ENCODE measurements at places on chromosomes 6 and 20.
A peak's percentile ranks its signal among the peaks of the same experiment; 100 is the strongest.

DNA sequence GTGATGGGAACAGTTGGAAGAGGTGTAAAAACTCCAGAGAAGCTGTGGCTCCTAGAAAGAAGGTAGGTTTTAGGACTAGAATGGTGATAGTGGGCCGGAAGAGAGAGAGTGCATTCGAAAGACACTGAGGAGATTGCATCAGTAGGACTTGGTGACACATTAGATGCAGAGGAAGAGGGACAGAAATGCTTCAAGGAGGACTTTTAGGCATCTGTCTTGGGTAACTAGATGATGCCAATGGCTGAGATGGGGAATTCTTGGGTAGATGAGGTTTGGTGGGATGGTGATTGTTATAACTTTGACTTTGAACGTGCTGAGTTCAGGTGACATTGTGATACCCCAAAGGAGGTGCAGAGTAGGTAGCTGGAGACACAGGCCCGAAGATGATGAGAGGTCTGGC is 196.5 kb downstream of the GMPR start:
- DNase-seq = no peak
- no peaks in the 10 kb centered on the region for H3K36me3 ChIP-seq
- H3K27me3 ChIP-seq = no peaks in the 10 kb centered on the region
- H3K4me3 ChIP-seq = no peak overlapping the region
- no peak overlapping the region for H3K27ac ChIP-seq

DNA sequence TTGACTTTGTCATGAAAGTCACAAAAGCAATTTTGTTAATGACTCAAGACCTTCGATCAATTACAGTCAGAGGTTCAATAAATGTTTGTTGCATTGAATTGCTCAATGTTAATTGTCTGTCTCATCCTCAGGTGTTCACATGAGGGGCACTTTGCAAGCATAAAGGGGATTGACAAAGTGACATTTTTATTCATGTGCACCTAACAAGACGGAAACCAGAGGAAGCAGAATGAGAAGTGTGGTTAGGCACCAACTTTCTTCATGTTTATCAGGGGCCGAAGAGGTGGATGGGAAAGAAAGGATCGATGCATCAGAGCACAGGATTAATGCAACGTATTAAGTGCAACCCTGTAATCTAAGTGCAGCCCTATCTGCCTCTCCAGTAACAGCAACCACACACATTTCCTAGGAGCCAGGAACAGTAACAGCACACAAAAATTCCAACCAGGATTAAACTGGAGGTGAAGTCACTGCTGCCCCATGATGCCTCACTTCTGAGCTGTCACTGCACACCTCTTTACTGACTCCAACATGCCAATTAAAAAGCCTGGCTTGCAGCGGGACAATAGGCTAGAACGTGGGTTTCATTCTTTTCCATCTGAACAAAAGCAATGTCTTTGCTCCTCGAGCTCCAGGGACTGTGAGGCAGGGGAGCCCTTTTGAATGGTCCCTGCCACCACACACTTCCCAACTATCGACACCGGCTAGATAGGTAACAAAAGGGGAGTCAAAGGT is 262.7 kb downstream of the CD83 start:
- no peak for DNase-seq
- peaks cover 73% of the 10 kb centered on the region for H3K4me1 ChIP-seq
- no peak overlapping the region for H3K4me3 ChIP-seq
- no peaks in the 10 kb centered on the region for H3K27me3 ChIP-seq
- H3K36me3 ChIP-seq = no peaks in the 10 kb centered on the region

GRCh38 chr6:146997062-146997461 is 207.2 kb upstream of the STXBP5 start:
- no peaks in the 10 kb centered on the region for H3K36me3 ChIP-seq
- H3K27me3 ChIP-seq = no peaks in the 10 kb centered on the region
- no peaks in the 10 kb centered on the region for H3K4me1 ChIP-seq
- H3K27ac ChIP-seq = no peak overlapping the region
- H3K4me3 ChIP-seq = no peak overlapping the region

- peak; percentile 65 for DNase-seq
- H3K27me3 ChIP-seq = peaks cover 6% of the 10 kb centered on the region
- no peaks in the 10 kb centered on the region for H3K36me3 ChIP-seq
- no peak overlapping the region for H3K27ac ChIP-seq
- peaks cover 12% of the 10 kb centered on the region for H3K4me1 ChIP-seq
Measured at GRCh38 chr6:36839749-36840431, 646 bp upstream of the CPNE5 start.

DNA sequence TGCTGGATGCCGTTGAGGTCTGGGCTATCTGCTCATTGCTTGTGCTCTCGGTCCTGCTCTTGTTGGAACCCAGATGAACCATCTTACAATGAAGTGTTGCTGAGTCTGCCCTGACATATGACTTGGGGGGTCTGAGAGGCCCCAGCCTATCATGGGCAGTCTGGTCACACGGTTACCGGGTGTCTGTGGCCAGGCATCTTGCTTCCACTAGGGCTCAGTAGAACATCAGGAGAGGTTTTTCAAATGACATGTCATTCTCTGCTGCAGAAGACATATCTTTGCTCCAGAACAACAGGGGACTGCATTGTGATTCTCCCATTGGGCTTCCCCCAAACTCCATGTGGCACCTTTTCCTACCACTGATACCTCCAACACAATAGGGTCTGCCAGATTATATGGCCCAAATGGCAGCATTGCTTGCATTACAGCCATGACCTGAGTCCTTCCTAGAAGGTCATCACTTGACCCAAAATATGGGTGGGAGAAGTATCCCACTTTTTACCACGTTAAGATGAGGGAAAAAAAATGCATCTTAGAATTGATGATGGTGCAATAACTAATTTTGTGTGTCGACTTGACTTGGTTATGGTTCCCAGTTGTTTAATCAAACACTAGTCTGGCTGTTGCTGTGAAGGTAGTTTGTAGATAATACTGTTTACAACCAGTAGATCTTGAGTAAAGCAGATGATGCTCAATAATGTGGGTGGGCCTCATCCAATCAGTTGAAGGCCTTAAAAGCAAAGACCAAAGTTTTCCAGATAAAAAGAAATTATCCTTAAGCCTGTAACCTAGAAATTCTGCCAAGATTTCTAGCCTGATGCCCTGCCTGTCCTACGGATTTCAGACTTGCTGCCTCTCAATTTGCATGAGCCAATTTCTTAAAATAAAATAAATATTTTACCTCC is 241.0 kb downstream of the QKI start:
- H3K36me3 ChIP-seq = no peaks in the 10 kb centered on the region
- H3K4me1 ChIP-seq = no peaks in the 10 kb centered on the region
- H3K27ac ChIP-seq = no peak overlapping the region

DNA sequence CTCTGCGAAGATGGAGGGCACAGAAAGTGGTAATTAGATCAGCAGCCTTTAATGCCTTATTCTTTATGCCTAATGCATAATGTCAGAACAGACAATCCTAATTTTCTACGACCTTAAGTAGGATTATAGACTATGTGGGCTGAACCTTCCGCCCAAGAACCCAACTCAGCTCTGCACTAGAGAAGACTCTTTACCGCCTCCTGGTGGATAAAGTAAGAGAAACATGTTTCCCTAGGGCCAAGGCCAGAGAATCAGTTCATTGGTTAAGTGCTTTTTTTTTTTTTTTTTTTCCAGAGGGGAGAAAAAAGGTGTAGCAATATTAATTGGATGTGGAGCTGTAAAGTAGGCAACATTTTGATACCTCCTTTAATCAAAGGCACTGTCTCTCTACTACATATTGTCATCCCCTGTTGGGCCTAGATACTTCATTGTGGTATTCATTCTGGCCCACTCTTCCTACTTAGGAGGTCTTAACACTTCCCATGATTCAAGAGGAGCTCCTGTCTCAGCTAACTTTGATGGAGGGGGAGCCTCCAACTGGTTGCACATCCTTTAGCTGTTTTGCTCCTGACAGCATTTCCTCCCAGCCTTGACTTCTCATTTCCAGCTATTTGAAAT is 124.9 kb upstream of the NRN1 start:
- no peaks in the 10 kb centered on the region for H3K36me3 ChIP-seq
- no peak overlapping the region for H3K27ac ChIP-seq
- H3K4me3 ChIP-seq = no peak overlapping the region
- peaks cover 2% of the 10 kb centered on the region for H3K27me3 ChIP-seq

- no peaks in the 10 kb centered on the region for H3K4me1 ChIP-seq
- H3K4me3 ChIP-seq = no peak overlapping the region
- H3K27me3 ChIP-seq = no peaks in the 10 kb centered on the region
- H3K27ac ChIP-seq = no peak overlapping the region
Measured at GRCh38 chr6:74731931-74732330, 473.9 kb downstream of the COL12A1 start.

DNA sequence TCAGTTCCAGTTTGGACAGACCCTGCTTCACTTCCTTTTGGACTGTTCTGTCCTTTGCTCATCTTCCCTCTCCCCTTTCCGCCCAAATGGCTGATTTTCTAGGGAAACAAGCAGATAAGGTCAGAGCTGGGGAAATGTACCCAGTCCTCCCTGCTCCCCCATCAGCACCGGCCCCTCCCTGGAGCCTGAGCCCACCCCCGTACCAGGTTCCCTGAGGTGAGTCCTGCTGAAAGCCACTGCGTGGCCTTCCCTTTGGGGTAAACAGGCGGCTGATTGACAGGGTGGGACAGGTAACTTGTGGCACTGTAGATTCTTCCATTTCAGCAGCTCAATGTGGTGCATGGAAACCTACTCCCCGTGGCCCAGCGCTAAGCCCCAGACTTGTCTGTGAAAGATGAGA is 70.5 kb downstream of the NPEPL1 start:
- no peak overlapping the region for H3K27ac ChIP-seq
- no peak for DNase-seq
- peaks cover 7% of the 10 kb centered on the region for H3K27me3 ChIP-seq
- H3K36me3 ChIP-seq = no peaks in the 10 kb centered on the region
- H3K4me1 ChIP-seq = no peaks in the 10 kb centered on the region

DNA sequence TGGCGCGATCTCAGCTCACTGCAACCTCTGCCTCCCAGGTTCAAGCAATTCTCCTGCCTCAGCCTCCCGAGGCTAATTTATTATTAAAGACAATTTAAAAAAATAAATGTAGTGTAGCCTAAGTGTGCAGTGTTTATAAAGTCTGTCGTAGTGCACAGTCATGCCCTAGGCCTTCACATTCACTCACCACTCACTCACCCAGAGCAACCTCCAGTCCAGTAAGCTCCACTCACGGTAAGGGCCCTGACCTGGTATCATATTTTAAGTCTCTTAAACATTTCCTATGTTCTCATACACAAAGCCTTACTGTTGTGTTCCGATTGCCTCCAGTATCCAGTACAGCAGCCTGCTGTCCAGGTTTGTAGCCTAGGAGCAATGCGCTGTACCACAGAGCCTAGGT is 168.2 kb upstream of the FOXQ1 start:
- peaks cover 19% of the 10 kb centered on the region for H3K27me3 ChIP-seq
- H3K4me1 ChIP-seq = no peaks in the 10 kb centered on the region
- H3K36me3 ChIP-seq = no peaks in the 10 kb centered on the region
- H3K27ac ChIP-seq = no peak overlapping the region
- no peak overlapping the region for H3K4me3 ChIP-seq

DNA sequence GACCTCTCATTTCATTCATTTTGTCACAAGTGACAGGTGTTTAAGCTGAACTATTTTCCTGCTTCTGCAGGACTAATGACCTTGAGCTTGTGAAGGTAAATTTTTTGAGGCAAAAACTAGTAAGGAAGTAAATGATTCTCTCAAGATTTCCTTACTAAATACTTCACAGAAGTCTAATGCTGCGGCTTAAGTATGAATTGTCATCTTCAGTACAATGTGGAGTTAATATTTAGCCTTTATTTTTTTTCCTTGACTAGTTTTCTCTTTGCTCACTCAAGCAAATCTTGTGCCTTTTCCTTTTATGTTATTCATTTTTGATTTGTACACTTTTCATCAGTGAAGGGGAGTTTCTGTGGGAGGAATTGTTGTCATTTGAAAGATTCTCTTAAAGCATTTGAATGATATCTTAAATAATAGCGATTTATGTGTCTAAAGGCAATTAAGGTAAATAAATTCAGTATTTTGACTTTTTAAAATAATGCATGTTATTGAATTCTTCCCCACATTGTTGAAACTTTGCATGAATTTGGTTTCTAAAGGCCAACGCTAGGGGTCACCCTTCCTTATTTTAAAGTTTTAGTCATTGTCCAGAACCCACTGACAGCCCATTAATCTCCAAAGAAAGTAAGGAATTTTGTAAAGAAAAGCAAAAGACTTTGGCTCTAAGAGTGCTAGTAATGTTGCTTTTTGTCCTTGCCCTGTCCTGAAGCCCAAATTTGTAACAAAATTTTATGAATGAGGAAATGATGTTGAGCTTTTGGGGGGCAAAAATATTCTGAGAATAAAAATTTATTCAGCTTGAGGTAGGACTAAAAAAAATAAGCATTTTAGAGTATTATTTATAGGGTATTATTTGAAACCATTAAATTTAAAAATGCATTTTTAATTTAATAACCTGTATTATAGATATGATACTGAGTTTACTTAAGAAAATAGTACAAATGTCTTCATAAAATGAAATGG is 157.4 kb upstream of the LAMA2 start:
- H3K4me3 ChIP-seq = no peak overlapping the region
- peak; percentile 15 for DNase-seq
- H3K27ac ChIP-seq = no peak overlapping the region
- H3K4me1 ChIP-seq = no peaks in the 10 kb centered on the region
- H3K36me3 ChIP-seq = no peaks in the 10 kb centered on the region
- peaks cover 2% of the 10 kb centered on the region for H3K27me3 ChIP-seq

DNA sequence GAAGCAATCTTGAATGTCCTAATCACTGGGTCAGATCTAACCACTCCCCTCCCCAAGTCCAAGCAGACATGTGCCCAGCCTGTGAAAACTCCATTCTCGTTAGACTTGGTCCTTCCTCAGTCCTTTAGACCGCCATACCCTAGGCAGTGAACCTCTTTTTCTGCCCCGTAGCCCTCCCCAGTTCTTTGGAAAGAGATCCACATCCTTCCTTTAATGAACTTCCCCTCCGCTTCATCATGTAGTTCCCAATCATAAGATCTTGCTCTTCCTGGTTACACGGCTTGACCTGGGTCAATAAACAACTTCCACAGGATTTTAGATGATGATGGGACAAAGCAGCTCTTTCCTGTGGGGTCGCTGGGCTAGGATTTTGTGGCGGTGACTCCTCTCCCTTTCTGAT is 9.6 kb downstream of the AHCY start:
- H3K4me1 ChIP-seq = no peaks in the 10 kb centered on the region
- H3K36me3 ChIP-seq = peaks cover 64% of the 10 kb centered on the region
- no peak overlapping the region for H3K27ac ChIP-seq
- DNase-seq = no peak
- no peaks in the 10 kb centered on the region for H3K27me3 ChIP-seq

DNA sequence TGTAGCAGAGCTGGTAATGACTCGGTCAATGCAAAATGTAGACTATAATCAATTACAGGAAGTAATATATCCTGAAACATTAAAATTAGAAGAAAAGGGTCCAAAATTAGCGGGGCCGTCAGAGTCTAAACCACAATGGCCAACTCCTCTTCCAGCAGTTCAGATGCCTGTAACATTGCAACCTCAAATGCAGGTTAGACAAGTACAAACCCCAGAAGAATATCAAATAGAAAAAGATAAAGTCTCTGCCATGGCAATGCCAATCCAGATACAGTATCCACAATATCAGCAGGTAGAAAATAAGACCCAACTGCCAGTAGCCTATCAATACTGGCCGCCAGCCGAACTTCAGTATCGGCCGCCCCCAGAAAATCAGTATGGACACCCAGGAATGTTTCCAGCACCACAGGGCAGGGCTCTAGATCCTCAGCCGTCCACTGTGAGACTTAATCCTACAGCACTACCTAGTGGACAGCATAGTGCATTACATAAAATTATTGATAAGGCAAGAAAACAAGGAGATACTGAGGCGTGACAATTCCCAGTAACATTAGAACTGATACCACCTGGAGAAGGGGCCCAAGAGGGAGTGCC is 158.4 kb downstream of the GPX5 start:
- no peaks in the 10 kb centered on the region for H3K36me3 ChIP-seq
- H3K4me1 ChIP-seq = peaks cover 22% of the 10 kb centered on the region
- H3K27ac ChIP-seq = no peak overlapping the region
- DNase-seq = peak; percentile 26

Measured in DND-41 (cell line).